Natural killer cell (primary cell): ENCODE measurements at places on chromosomes 3 and 15. TPM values are rescaled to one million over a fixed set of nuclear protein-coding genes. Genes with fewer than 3 reads are reported as not detected.
A peak's percentile ranks its signal among the peaks of the same experiment; 100 is the strongest.

The HAUS2 gene
- 26.2 TPM for total RNA-seq

DNA sequence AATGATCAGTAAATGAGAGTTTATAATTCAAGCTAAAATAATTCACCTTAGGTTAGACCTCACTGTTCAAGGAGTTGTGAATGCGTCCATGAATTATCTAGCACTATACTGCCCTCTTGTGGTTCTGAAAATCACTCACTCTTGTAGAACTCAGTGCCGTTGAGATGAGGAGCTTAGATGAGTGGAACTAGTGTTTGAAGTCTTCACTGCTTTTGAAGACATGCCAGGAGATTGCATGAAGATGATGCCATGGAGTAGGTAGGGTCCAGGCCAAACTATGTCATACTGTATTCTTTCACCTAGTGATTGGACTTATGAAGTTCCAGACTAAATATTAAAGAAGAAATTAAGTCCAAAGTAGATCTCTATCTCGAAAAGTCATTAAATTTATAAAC lies 28.8 kb downstream of the LYSMD4 start:
- no peak overlapping the region for H3K27ac ChIP-seq
- peak; percentile 88 for DNase-seq
- no peaks in the 10 kb centered on the region for H3K4me1 ChIP-seq
- H3K27me3 ChIP-seq: no peaks in the 10 kb centered on the region

DNA sequence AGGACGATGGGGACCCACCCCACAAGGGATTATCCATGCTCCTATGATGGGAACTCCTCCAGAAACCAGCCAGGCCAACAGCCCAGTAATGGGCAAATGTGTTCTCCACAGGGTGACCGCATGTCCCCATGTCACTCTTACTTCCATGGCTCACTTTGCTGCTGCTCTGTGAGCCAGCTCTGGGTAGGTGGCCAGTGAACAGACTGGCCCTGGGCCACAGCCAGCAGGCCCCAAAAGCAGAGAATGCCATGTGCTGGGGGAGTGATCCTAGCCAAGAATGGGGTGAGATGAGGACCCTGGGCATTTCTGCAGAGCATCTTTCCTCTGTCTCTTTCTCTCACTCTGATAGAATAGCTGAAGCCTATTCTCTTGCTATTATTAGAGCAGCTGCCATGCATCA lies 391.4 kb downstream of the LRTM1 start:
- H3K27ac ChIP-seq: no peak overlapping the region
- H3K36me3 ChIP-seq: no peaks in the 10 kb centered on the region
- DNase-seq: no peak
- no peaks in the 10 kb centered on the region for H3K4me1 ChIP-seq
- H3K27me3 ChIP-seq: no peaks in the 10 kb centered on the region

DNA sequence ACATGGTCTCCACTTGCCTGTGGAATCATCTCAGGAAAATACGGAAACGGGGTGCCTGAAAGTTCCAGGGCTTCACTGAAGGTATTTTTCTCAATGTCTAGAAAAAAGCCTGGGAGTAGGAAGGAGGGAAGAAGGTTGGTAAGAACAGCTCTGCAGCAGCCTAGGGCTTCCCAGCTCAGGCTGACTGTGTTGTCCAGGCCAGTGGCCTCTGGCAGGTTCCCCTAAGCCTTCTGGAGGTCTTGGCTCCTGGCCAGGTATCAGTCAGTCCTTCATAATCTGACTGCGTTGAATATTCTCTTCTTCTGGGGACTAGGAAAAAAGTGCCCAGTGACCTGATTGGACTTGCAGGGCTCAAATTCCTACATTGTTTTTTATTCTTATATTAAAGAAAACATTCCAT lies 38.6 kb downstream of the SSR3 start:
- H3K4me3 ChIP-seq: no peak overlapping the region
- DNase-seq: no peak
- H3K36me3 ChIP-seq: no peaks in the 10 kb centered on the region
- H3K27me3 ChIP-seq: no peaks in the 10 kb centered on the region
- H3K27ac ChIP-seq: no peak overlapping the region

DNA sequence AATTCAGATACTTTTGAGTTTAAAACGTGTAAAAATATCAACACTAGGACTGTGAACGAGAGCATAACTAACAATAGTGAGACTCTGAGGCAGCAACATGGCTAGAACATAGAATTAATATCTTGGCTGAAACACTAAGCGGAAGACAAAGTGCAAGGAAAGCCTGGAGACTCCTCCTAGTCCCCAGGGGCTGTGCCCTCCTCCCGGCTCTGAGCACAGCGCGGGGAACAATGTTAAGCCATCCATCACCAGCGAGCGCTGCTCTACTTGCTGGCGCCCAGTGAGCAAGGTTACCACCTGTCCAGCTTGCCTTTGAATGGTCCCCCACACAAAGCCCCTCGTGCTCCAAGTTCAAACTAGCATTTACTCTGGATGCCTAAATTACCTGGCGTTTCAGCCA lies 436.9 kb downstream of the FOXP1 start:
- H3K4me1 ChIP-seq: no peaks in the 10 kb centered on the region
- no peak for DNase-seq
- H3K27me3 ChIP-seq: no peaks in the 10 kb centered on the region
- no peak overlapping the region for H3K27ac ChIP-seq
- no peak overlapping the region for H3K4me3 ChIP-seq

DNA sequence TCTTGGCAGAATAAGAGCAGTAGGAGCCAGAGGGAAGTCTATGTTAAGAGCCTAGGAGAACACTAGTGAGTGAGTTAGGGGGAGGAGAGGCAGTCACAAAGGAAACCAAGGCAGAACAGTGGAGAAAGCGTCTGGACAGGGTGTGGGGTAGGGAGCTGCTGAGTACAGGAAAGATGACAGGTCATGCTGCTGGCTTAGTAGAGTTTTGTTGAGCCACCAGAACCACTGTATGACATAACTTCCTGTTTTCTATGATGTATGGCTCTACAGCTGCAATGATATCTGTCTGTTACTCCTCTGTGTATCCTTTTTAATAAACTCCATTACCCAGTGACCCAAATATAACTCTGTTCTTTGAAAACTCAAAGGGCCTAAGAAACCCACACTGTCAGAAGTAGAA lies 10.6 kb upstream of the STT3B start:
- peak; percentile 61 for DNase-seq
- H3K4me3 ChIP-seq: no peak overlapping the region
- H3K4me1 ChIP-seq: peaks cover 3% of the 10 kb centered on the region
- H3K27ac ChIP-seq: peak overlapping the region; percentile 41
